ENCODE measurements at places on chromosomes 4 and X. TPM values are rescaled to one million over a fixed set of nuclear protein-coding genes. Genes with fewer than 3 reads are reported as not detected.

The ALAS2 gene
- total RNA-seq = 2.3 TPM

- no peaks in the 10 kb centered on the region for H3K4me1 ChIP-seq
- no peaks in the 10 kb centered on the region for H3K27me3 ChIP-seq
- H3K36me3 ChIP-seq = no peaks in the 10 kb centered on the region
- no peak overlapping the region for H3K4me3 ChIP-seq
- H3K27ac ChIP-seq = no peak overlapping the region
These were observed 21.4 kb upstream of the NOX1 start for GRCh38 chrX:100895365-100896075.

The CXorf65 gene
- not detected for total RNA-seq

DNA sequence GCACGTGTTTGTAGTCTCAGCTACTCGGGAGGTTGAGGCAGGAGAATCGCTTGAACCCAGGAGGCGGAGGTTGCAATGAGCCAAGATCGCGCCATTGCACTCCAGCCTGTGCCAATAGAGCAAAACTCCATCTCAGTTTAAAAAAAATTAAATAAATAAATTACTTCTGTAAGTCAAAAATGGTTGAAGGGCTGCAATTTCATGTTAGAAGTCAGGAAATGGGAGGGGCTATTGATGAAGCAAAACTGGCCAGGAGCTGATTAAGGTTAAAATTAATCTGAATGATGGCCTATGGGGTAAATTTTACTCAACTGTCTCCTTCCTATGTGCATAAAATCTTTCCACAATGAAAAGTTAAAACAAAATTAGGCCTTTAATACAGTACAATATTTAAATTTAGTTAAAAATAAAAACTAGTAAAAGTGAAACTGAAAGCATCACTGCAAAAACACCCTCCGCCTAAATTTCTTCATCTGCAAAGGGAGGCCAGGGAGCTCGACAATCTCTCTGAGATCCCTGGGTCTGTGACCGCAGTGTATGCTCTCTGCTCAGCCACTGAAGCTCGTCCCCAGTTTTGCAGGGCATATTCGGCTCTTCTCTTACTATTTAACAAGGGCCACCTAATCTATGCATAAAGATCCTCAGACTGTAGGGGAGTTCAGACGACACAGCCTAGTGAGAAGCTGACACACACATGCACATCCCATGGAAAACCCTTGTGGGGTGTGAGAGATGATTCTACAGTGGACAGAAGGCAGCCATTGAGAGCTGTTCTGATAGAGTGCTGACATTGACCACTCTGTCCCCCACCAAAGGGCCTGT is 57.2 kb downstream of the IRF2 start:
- H3K27ac ChIP-seq = peak overlapping the region; percentile 59
- H3K36me3 ChIP-seq = peaks cover 50% of the 10 kb centered on the region
- peak overlapping the region; percentile 21 for H3K4me3 ChIP-seq
- H3K27me3 ChIP-seq = no peaks in the 10 kb centered on the region
- DNase-seq = no peak
- H3K4me1 ChIP-seq = peaks cover 6% of the 10 kb centered on the region

DNA sequence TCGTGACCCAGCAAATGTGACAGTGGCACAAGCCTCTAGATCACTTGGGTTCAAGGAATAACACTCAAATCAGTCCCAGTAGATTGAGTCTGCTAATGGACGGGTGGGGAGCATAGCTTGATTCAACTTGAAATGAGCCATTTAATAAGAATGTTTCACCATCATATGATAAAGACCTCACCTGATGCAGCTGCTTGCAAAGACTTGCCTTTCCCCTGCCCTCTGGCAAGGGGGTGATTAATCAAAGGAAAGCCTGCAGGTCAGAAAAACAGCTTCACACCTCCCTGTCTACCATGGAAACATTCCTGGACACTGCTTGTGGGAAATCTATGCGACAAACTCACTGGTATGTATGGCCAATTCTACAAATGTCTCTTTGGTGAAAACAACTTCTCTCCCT is 54.5 kb downstream of the CD99L2 start:
- no peak overlapping the region for H3K4me3 ChIP-seq
- no peaks in the 10 kb centered on the region for H3K27me3 ChIP-seq
- H3K4me1 ChIP-seq = no peaks in the 10 kb centered on the region

DNA sequence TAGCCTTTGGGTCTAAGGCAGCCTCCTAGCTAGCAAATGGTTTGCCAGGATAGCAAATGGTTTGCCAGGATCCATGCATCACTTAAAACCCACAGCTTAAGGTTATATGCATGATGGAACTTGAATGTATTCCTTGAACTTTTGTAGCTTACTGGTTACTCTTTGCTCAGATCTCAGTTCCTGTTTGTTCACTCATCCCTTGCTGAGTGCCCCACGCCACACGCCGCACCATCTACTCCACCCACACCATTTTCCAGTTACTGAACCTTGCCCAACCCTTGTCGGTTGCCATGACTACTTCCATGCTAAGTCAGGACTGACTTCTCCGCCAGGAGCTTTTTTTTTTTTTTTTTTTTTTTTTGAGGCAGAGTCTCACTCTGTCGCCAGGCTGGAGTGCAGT is 29.5 kb upstream of the XIAP start:
- no peaks in the 10 kb centered on the region for H3K4me1 ChIP-seq
- H3K27ac ChIP-seq = no peak overlapping the region
- no peak for DNase-seq
- H3K27me3 ChIP-seq = no peaks in the 10 kb centered on the region
- no peaks in the 10 kb centered on the region for H3K36me3 ChIP-seq
